ENCODE measurements at places on chromosomes 12 and 14.

DNA sequence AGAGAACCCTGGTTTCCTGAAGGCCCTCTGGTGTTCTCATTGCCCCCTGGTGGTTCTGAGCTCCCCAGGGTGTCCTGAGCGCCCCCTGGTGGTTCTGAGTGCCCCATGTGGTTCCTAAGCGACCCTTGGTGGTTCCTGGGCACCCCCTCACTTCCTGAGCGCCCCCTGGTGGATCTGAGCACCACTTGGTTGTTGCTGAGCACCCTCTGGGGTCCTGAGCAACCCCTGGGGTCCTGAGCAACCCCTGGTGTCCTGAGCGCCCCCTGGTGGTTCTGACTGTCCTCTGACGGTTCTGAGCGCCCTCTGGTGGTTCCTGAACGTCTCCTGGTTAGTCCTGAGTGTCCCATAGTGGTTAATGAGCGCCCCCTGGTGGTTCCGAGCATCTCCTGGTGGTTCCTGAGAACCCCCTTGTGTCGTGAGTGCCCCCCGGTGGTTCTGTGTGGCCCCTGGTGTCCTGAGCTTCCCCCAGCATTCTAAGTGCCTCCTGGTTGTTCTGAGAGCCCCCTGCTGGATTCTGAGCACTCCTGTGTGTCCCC is 568.3 kb downstream of the TMEM121 start:
- DNase-seq, result no peak

DNA sequence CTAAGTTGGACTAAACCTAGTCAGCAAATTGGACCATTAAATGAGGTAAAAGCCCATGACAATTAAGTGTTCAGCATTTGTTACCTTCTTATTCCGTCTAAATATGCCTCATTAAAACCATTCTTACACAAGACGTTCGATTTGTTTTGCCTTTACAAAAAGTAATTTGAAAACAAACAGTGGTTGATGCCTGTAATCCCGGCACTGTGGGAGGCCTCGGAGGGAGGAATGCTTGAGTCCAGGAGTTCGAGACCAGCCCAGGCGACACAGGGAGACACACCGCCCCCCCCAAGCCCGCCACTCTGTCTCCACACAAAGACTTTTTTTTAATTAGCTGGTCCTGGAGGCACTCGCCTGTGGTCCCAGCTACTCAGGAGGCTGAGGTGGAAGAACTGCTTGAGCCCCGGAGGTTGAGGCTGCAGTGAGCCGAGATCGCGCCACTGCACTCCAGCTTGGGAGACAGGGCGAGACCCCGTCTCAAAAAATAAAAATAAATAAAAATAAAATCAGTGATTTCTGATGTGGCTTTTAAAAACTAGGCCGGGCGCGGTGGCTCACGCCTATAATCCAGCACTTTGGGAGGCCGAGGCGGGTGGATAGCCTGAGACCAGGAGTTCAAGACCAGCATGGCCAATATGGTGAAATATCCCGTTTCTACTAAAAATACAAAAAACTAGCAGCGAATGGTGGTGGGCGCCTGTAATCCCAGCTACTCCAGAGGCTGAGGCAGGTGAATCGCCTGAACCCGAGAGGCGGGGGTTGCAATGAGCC is 856 bp upstream of the EIF4B start:
- DNase-seq, result no peak

DNA sequence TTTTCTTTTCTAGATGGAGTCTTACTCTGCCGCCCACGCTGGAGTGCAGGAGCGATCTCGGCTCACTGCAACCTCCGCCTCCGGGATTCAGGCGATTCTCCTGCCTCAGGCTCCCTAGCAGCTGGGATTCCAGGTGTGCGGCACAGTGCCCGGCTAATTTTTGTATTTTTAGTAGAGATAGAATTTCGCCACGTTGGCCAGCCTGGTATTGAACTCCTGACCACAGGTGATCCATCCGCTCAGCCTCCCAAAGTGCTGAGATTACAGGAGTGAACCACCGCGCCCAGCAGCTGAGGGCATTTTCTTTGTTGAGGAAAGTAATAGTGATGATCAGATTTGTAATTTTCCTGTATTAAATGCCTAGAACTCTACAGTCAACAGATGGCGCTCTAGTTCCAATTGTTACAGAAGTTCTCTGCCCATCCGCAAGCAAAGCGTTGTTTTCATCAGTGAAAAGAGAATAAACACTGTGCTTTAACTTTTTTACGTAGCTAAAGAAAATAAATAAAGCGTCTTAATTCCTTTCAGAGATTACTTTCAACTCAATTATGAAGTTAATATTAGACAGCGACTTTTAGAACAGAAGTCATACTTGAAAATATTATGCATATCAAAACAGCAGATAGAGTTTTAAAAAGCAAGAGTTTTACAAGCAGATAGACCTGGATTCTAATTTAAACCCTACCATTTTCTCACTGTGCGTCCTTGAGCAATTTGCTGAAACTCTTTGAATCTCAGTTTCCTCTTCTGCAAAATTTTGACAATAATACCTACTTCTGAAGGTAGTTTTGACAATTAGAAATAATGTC is 335.1 kb downstream of the DUSP6 start:
- DNase-seq, result peak; percentile 85

GRCh38 chr12:32107359-32108267 is 966 bp downstream of the BICD1 start:
- peak; percentile 25 for DNase-seq

DNA sequence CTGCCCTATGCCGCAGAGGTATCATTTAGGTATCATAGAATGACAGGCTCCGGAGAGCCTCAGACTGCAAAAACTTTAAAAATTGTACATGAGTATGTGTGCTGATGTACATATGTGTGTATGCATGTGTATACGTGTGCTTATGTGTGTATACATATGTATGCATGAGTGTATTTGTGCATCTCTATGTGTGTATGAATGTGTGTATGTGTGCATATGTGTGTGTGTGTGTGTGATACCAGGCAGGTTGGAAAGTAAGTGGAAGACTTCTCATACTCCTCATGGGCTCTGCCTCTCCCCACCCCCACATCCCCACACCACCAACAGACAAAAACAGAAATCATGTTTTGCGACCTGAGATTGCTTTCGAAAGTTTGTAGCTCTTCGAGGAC is 621 bp upstream of the TMEM117 start:
- DNase-seq, result no peak

- no peak for DNase-seq
Measured at GRCh38 chr14:64646103-64646502, 58.1 kb upstream of the PLEKHG3 start.

DNA sequence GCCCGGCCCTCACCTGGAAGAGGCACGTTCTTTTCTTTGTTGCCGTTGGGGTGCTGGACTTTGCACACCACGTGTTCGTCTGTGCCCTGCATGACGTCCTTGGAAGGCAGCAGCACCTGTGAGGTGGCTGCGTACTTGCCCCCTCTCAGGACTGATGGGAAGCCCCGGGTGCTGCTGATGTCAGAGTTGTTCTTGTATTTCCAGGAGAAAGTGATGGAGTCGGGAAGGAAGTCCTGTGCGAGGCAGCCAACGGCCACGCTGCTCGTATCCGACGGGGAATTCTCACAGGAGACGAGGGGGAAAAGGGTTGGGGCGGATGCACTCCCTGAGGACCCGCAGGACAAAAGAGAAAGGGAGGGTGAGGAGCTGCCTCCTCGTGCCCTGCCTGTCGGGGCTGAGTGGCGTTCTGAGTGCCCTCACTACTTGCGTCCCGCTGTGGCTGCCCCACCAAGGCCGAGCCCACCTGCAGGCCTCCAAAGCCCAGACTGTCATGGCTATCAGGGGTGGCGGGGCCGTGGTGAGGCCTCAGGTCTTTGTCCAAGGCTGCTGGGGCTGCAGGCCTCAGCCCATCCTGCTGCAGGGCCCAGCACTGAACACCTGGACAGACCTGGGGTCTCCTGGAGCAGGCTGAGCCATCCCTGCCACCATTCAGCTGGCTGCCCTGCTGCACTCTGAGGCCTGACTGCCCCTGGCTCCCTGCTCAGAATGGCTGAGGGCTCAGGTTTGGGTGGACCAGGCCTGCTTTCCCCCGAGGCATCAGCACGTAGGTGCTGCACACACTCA is 329.7 kb downstream of the TMEM121 start:
- DNase-seq, result no peak

GRCh38 chr14:99065551-99065950 is 206.4 kb downstream of the BCL11B start:
- DNase-seq, result no peak

GRCh38 chr14:38559711-38560110 is 303.8 kb upstream of the CLEC14A start:
- DNase-seq, result no peak

DNA sequence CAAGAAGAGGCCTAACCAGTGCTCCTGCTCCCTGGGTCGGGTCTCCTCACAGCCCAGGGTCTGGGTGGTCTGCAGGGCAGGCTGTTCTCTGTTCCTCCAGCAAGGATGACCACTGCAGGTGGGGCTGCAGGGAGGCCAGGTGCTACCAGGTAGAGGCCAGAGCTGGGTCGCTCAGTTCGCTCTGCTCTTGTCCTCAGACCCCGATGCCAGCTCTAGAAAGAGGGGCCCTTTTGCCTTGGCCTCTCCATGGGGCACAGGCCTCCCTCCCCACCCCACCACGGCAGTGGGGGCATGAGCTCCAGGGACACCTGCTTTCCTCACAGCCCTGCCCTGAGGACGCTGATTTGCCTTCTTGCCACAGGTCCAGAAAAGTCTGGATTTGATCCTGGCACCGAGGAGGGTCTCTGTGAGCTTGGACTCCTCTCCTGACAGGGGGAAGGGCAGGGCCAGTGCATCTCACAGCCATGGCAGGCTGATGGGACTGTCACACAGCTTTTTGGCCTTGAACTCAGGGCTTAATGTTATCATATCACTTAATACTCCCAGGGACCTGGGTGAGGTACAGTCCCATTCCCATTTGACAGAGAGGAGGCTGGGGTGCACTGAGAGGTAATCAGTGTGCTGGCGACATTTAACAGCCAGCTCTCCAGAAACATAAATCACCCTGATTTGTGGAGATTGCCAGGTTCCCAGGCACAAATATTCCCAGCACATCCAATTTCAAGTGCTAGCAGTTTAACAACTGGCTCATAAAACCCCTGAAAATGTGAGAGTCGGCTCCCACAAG is 273.0 kb upstream of the SFSWAP start:
- no peak for DNase-seq

DNA sequence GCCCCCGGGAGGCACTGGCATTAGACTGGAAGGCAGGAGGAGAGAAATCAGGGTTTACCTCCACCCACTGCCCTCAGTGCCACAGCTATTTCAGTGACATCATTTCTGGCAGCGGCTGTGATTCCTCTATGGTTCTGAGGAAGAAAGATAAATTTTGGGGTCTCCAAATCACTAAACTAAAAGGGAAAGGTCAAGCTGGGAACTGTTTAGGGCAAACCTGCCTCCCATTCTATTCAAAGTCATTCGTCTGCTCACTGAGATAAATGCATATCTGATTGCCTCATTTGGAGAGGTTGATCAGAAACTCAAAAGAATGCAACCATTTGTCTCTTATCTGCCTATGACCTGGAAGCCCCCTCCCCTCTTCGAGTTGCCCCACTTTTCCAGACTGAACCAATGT is 14.0 kb upstream of the CRY1 start:
- DNase-seq, result no peak

- no peak for DNase-seq
Measured at GRCh38 chr12:15530361-15530760, 208.1 kb downstream of the PTPRO start.

GRCh38 chr12:112941528-112942335 is 3.5 kb downstream of the OAS3 start:
- DNase-seq, result no peak

- no peak for DNase-seq
Measured at GRCh38 chr14:32307881-32308582, 21.1 kb upstream of the AKAP6 start.

- DNase-seq, result no peak
Measured at GRCh38 chr12:123916729-123917128, 55.9 kb downstream of the CCDC92 start.

DNA sequence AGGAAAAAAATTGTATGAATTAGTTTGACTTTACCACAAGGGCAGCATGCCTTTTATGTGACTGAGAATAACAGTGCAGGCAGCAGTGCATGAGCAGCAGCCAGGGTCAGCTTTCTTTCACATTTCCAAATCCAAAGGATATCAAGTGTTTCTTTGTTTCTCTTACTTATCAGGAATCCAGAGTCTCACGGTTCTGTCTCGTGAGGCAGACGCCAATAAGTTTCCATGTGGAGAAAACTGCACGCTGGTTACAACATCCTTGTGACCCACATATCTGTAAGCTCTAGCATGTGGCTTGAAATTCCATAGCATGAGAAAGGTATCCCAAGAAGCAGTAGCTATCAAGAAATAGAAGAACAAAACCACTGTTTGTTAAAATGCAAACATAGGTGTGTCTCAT is 27.6 kb downstream of the GALNT4 start:
- no peak for DNase-seq

- DNase-seq, result no peak
Measured at GRCh38 chr12:116247377-116247776, 30.1 kb downstream of the MED13L start.

- DNase-seq, result no peak
Measured at GRCh38 chr12:123957196-123957595, 15.4 kb downstream of the CCDC92 start.

GRCh38 chr12:106141452-106141851 is 2.7 kb upstream of the NUAK1 start:
- DNase-seq, result no peak
